ENCODE measurements at places on chromosomes 6 and 20.

DNA sequence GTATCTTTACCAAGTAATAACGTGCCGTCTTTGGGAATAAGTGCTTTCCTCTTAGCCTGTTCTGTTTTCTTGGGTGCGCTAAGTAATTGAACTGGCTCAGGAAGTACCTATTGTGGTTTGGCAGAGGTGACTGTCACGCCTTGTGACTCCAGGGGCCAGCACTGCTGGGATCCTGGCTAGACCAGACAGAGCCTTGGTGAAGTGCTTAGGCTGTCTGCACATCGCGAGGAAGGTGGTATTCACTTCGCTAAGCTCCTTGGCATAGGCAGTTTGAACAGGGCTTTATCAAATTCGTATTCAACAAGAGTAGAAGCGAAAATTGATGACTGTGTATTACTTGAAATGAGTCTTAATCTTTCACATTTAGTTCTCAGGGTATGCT lies 17.6 kb downstream of the PRDM1 start:
- DNase-seq, result no peak

- DNase-seq, result no peak
These were observed 14.5 kb upstream of the B4GALT5 start for GRCh38 chr20:49727894-49728885.

DNA sequence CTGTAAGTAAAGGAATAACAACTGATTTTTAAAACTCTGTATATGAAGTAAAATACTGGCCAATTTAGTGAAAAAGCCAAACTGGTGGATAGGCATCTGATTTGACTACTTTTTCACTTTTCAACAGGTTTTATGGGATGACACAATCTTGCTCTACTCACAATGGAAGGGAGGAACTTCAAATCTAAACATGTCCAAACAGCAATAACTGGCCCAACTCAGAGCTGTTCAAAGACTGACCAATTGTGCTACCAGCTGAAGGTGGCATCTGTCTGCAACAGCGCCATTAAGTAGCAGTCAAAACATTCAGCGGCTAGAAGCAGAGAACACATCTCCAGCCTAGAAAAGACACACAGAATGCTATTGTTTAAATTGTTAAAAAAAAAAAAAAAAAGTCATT lies 44.6 kb downstream of the SESN1 start:
- DNase-seq, result no peak

DNA sequence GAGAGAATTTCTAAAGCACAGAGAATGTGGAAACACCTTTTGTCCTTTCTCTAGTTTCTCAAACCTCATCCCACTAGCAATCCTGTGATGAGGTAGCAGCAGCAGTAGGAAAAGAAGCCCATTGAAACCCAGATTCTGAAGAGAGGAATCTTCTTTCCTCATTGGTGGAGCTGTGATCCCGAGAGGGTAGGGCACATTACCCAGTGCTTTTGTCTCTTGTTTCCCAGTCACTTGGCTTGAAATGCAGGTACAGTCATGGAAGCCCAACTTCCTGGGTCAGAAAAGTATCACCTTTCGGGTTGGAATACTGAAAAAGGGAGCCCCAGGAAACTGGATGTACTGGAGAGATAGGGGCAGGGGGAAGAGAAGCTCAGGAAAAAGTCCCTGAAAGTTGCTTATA lies 417.4 kb downstream of the TBC1D32 start:
- no peak for DNase-seq

GRCh38 chr20:57619051-57619831 lies 985 bp downstream of the ZBP1 start:
- no peak for DNase-seq

Data from eye (tissue), 1 donor.